ENCODE measurements at places on chromosomes 1 and 21. TPM values are rescaled to one million over a fixed set of nuclear protein-coding genes. Genes with fewer than 3 reads are reported as not detected.

SELE gene
- total RNA-seq, result not detected

OR2L3 gene
- not detected for total RNA-seq

KIF1B gene
- total RNA-seq, result 36.3 TPM

CELA2A gene
- total RNA-seq, result not detected

DOP1B gene
- total RNA-seq, result 11.7 TPM

KLHDC7A gene
- not detected for total RNA-seq

PRAMEF12 gene
- total RNA-seq, result under 0.01 TPM

CBR3 gene
- total RNA-seq, result 12.1 TPM

HPCA gene
- total RNA-seq, result not detected

CFAP141 gene
- not detected for total RNA-seq

FOXD2 gene
- total RNA-seq, result 0.32 TPM

PSRC1 gene
- total RNA-seq, result 23.3 TPM

OR2AK2 gene
- total RNA-seq, result not detected

CASQ2 gene
- total RNA-seq, result not detected

Measured in fibroblast of villous mesenchyme (primary cell).